Retina (tissue), 1 donor: ENCODE measurements at places on chromosomes 2 and 18.

- no peak for DNase-seq
Measured at GRCh38 chr18:67771271-67771670, 254.8 kb upstream of the DSEL start.

- no peak for DNase-seq
Measured at GRCh38 chr2:120551522-120551921, 184.1 kb upstream of the GLI2 start.

DNA sequence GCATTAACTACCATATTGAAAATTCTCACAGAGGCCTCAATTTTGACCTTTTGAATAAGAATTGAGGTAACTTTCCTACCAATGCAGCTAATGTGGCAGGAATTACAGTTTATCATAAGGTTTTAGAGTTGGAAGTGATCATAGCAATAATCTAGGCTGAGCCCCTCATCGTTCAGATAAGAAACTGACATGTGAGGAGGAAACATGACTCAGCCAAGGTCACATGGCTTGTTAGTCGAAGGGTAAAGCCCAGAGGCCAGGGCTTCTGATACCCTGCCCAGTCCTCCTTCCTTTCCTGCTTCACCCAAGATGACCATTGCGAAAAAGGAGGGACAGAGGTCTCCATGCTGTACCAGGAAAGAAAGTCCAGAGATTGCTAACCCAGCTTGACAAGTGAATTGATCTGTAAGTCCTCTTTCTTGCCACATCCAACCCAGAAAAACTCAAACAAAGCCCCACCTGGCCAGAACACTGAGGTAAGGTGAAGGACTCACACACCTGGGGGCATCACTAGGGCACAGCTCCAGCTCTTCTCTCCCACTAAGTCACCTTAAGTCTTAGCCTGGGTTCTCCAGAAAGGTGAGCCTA, 174.8 kb downstream of the EN1 start:
- no peak for DNase-seq

DNA sequence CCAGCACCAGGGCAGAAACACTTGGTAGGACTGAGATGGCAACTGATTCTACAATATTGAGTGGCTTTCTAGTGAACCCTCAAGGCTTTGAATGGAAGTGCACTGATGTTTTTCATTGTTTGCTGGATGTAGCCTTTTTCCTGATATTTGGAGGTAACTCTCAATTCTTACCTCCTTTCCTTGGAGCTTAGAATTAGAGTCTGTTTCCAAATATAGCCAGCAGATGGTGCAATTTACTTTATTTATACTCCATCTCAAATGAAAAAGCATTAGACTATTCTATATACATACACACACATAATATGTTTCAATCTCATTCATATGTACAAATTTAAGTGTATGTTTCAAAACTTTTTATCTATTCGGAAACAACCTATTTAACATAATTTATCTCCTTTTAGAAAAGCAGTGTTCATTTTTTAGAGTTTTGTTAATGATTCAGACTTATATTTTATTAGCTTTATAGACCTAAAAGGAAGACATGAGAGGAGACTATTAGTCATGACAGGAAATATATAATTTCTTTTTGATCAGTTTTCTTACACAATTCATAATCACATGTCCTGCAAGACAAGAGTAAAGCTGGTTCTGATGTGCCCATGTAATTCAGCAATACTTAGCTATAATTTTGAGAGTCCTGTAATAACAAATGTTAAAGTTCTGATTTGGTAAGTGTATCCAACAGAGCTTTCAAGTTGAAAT, 124.8 kb downstream of the NUP35 start:
- DNase-seq: peak; percentile 23

- DNase-seq: no peak
Measured at GRCh38 chr2:36329251-36329650, 26.3 kb upstream of the CRIM1 start.

DNA sequence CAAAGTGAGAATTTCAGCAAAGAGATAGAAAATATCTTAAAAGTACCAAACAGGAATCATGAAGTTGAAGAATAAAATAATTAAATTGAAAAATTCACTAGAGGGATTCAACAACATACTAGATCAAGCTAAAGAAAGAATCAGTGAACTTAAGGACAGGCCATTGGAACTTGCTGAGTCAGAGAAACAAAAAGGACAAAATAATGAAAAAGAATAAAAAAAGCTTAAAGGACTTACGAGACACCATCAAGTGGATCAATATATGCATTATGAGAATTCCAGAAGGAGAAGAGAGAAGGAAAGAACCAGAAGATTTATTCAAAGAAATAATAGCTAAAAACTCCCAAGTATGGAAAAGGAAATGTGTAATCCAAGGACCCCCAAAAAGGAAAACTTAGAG, 158.4 kb downstream of the SLC4A10 start:
- no peak for DNase-seq

DNA sequence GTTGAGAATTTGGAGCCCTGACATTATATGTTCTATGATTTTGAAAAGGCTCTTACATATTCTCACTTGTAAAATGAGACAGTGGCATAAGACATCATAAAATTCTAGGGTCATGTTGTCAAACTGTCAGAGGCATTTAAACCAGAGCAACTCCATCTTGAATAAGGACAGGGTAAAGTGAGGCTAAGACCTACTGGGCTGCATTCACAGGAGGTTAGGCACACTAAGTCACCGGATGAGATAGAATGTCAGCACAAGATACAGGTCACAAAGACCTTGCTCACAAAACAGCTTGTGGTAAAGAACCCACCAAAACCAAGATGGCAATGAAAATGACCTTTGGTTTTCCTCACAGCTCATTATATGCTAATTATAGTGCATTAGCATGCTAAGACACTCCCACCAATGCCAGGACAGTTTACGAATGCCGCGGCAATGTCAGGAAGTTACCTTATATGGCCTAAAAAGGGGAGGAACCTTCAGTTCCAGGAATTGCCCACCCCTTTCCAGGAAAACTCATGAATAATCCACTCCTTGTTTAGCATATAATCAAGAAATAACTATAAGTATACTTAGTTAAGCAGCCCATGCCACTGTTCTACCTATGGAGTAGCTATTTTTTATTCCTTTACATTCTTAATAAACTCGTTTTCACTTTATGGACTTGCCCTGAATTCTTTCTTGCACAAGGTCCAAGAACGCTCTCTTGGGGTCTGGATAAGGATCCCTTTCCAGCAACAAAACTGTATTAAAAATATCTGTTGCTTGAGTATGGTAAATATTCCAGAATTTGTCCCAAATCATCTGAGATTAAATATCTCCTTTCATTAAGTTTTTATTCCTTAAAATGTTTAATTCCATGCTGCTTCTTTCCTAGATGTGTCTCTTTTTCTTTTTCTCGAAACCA, 406.4 kb downstream of the METTL4 start:
- no peak for DNase-seq

DNA sequence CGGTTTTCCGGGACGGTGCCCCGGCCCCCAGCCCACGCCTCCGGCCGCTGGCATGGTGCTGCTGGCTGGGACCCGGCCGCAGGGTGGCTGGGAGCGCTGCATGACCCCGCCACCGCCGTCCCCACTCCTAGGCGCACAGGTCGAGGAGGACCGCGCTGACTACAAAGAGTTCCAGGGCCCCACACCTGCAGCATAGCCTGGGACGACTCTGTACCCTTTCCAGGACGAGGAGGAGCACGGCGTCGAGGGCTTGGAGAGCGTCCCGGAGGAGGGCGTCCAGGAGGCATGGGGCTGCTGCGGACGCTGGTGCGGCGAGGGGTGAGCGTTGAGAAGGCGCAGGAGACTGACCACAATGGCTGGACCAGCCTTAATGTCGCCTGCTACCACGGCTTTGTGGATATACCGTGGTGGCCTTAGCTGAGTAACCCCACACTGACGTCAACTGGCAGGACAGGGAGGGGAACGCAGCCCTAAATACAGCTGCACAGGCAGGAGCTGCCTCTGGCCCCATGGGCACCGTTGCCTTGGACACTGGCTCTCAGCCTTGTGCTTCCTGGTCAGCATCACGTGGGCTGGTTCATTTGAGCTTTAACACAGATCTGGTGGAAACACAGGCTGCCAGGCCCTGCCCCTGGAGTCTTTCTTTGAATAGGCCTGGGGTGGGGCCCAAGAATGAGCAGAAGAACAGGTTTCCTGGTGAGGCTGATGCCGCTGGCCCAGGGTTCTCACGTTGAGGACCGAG, 40.9 kb upstream of the TRIM43B start:
- DNase-seq: peak; percentile 63

- DNase-seq: no peak
Measured at GRCh38 chr2:168538133-168538532, 82.1 kb downstream of the CERS6 start.

GRCh38 chr2:174660984-174661675, 63.5 kb upstream of the WIPF1 start:
- no peak for DNase-seq

GRCh38 chr2:159807183-159808031, 9.4 kb upstream of the CD302 start:
- peak; percentile 32 for DNase-seq

GRCh38 chr2:68206793-68207192, 45.5 kb downstream of the PPP3R1 start:
- DNase-seq: no peak

DNA sequence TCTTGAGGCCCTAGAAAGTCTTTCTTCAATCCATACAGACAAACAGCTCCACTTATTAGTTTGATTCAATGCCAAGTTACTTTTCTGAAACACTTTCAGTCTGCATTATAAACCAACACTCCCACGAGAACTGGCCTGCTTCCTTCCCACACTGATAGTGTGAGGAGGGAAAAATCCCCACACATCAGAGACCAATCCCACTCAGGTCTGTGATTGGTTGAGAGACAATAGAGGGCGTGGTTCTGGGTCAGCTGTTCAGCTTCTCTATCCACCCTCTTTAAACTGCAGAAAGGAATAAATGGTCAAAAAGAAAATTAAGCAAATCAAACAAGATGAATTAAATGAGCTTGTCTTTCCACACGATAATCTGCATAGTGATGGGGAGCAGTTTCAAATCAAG, 152.5 kb downstream of the NRP2 start:
- DNase-seq: no peak

DNA sequence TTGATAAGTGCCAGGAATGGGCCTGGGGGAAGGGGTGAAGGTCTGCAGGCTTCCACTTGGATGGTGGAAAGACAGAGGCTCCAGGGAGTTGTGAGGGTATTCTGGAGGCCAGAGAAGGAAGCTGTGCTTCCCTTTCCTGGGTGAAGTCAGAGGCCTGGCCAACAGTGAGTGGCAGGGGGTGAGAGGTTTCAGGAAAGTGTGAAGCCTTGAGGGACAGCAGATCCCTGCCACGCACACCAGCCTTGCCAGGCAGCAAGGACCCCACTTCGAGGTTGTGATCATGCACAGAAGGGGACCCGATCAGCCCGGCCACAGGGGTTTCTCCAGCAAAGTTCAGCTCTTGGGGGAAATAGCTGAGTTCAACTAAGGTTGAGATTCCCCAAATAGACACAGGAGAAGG, 66.5 kb downstream of the SMAD7 start:
- DNase-seq: no peak

- DNase-seq: no peak
Measured at GRCh38 chr2:195984923-195985726, 83.5 kb downstream of the DNAH7 start.

DNA sequence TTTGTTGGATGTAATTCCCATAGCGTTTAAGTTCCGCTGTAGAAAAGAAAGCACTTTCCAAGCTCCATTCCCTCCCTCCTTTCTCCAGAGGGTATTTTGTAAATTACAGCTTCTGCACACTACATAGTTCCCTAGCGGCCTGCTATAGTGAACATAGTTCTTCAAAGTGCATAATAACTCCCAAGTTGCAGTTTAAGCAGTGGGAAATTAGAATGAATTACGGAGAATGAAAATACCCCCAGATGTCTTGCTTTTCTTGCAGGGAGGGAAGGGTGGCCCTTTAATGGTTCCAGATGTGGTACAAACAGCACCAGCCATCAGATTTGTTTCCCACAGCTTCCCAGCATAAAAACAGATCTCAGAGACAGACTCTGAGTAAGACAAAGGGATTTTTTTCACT, 893.9 kb downstream of the SUCLG1 start:
- DNase-seq: no peak

GRCh38 chr18:42734520-42734919, 381.0 kb downstream of the RIT2 start:
- DNase-seq: no peak

- no peak for DNase-seq
Measured at GRCh38 chr2:3126911-3127621, 250.6 kb downstream of the EIPR1 start.

GRCh38 chr18:69853051-69853450, 94.6 kb downstream of the CD226 start:
- no peak for DNase-seq

DNA sequence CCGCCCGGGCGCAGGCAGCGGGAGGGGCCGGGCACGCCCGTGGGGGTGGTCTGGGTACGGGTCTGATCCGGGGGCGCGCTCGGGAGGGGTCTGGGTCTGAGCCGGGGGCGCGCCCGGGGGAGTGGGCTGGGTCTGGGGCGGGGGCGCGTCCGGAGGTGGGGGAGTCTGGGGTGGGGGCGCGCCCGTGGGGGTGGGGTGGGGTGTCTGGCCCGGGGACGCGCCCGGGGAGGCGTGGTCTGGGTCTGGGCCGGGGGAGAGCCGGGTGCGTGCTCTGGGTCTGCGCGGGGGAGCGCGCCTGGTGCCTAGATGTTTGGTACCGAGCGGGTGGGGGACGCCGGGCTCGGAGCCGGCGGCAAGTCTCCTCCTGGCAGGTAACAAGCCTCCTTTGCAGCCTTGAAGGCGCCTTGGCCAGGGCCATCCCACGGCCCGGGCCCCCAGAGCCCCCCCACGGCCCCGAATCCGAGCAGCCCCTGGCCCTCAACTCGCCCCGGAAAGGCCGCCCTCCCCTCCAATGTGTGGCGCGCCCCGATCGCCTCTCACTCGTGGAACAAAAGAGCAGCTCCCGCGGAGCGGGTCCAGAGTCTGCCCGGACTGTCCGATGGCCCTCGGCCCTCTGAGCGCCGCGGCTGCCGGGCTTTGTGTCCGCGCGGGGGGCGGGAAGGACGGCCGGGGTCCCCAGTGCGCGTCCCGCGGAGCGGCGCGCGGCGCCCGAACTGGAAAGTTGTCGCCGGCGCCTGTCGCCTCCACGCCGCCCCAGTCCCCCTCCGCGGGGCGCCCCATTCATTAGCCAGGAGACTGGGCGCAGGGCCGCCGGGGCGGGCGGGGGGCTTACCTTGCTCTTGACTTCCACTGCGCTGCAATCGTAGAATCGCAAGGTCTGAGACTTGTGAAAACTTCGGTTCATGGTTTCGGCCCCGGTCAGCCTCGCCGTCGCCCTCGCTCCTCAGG, 595 bp downstream of the PARD6G start:
- peak; percentile 81 for DNase-seq
